Activated CD8-positive, alpha-beta T cell treated with anti-CD3 and anti-CD28 coated beads, Interleukin-2, amount 10 ng/mL, durations not matched to agents 7 days and 5 days (primary cell): ENCODE measurements at places on chromosomes 7 and 10. TPM values are rescaled to one million over a fixed set of nuclear protein-coding genes. Genes with fewer than 3 reads are reported as not detected.
A peak's percentile ranks its signal among the peaks of the same experiment; 100 is the strongest.

GRCh38 chr10:114526126-114526503 lies 121.8 kb upstream of the AFAP1L2 start:
- H3K36me3 ChIP-seq: peaks cover 10% of the 10 kb centered on the region
- peak overlapping the region; percentile 94 for H3K27ac ChIP-seq
- H3K27me3 ChIP-seq: no peaks in the 10 kb centered on the region

GRCh38 chr10:128060341-128061250 lies 65.6 kb downstream of the MKI67 start:
- H3K36me3 ChIP-seq: peaks cover 75% of the 10 kb centered on the region
- peak overlapping the region; percentile 48 for H3K27ac ChIP-seq
- DNase-seq: no peak
- H3K4me3 ChIP-seq: no peak overlapping the region

DNA sequence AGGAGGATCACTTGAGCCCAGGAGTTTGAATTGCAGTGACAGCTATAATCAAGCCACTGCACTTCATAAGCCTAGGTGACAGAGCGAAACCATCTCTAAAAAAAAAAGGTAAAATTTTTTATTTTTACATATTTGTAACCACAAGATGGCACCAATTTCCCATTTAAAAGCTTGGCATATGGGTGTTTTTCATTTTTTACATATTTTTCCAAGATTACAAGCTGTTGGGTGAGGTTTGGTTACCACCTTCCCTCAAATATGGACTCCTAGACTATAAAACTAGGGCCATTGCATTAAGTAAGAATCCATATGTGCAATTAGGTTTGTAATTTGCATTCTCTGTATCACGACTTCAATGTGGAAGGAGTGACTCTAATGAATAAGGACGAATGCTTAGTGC lies 129.3 kb upstream of the ACBD5 start:
- no peaks in the 10 kb centered on the region for H3K4me1 ChIP-seq
- no peak overlapping the region for H3K27ac ChIP-seq
- H3K4me3 ChIP-seq: no peak overlapping the region
- no peak for DNase-seq
- H3K36me3 ChIP-seq: no peaks in the 10 kb centered on the region
- H3K27me3 ChIP-seq: peaks cover 12% of the 10 kb centered on the region

DNA sequence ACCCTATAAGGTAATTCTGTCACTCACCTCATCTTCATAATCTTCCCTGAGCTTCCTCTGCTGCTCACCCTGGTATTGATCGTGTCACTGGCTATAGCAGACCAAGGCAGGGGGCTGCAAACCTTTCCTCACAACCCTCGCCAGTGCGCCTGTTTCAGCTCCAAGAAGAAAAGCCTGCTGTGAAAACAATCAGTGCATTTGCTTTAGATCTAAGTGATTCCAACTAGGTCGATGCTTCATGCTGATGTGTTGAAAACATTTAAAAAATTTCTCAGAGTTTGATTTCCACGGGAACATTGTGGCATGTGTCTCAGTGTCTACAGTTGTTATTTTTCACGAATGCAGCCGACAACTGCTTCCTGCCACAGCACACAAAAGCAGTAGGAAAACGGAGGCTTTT lies 27.3 kb downstream of the POU6F2 start:
- H3K4me1 ChIP-seq: no peaks in the 10 kb centered on the region
- H3K27ac ChIP-seq: no peak overlapping the region
- DNase-seq: no peak
- H3K27me3 ChIP-seq: no peaks in the 10 kb centered on the region

- peaks cover 17% of the 10 kb centered on the region for H3K4me1 ChIP-seq
- H3K4me3 ChIP-seq: no peak overlapping the region
- H3K36me3 ChIP-seq: peaks cover 39% of the 10 kb centered on the region
Observed at GRCh38 chr7:26180792-26181198, 19.8 kb downstream of the HNRNPA2B1 start.

DNA sequence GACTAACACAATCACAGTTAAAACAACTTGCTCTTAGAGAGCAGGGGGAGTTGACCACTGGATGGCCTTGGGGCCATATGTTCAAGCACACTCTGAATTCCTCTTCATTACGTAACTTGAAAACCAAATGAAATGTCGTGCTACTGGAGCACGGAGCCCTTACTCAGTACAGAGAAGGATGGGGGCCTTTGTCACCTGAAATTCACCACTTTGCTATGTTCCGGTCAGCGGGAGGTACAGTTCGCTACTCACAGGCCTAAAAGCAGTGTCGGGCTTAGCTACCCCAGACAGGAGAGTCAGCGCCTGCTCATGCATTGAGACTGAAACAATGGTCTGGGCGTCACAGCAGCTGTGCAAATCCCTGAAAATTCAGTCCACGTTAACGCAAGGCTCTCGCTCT lies 39.6 kb downstream of the GLI3 start:
- no peaks in the 10 kb centered on the region for H3K36me3 ChIP-seq
- H3K27ac ChIP-seq: no peak overlapping the region
- peaks cover 2% of the 10 kb centered on the region for H3K27me3 ChIP-seq
- no peak for DNase-seq

GRCh38 chr7:33578881-33579672 lies 326.3 kb upstream of the BMPER start:
- DNase-seq: no peak
- no peaks in the 10 kb centered on the region for H3K27me3 ChIP-seq
- H3K4me3 ChIP-seq: no peak overlapping the region
- H3K36me3 ChIP-seq: no peaks in the 10 kb centered on the region
- no peak overlapping the region for H3K27ac ChIP-seq

- no peak for DNase-seq
- H3K27ac ChIP-seq: no peak overlapping the region
- H3K27me3 ChIP-seq: no peaks in the 10 kb centered on the region
- peaks cover 3% of the 10 kb centered on the region for H3K36me3 ChIP-seq
Observed at GRCh38 chr7:30403477-30403876, 75.1 kb downstream of the NOD1 start.

DNA sequence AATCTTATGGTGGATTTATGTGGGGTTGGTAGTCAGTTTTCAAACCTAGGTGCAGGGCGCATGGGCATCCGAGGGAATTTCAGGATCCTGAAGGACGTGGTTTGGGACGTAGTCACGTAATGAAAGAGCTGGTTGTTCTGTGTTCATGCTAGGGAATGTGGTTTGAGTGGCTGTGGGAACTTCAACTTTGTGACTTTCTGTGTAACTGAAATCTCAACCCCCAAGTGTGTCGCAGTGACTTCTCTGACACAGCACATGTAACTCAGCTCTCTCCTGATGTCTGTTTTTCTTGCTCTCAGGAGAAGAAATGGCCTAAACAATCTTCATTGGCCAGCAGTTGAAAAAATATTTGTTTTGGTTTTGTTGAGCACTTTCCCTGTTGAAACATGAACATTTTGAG lies 199.0 kb downstream of the PTEN start:
- H3K36me3 ChIP-seq: peaks cover 9% of the 10 kb centered on the region
- no peaks in the 10 kb centered on the region for H3K27me3 ChIP-seq

DNA sequence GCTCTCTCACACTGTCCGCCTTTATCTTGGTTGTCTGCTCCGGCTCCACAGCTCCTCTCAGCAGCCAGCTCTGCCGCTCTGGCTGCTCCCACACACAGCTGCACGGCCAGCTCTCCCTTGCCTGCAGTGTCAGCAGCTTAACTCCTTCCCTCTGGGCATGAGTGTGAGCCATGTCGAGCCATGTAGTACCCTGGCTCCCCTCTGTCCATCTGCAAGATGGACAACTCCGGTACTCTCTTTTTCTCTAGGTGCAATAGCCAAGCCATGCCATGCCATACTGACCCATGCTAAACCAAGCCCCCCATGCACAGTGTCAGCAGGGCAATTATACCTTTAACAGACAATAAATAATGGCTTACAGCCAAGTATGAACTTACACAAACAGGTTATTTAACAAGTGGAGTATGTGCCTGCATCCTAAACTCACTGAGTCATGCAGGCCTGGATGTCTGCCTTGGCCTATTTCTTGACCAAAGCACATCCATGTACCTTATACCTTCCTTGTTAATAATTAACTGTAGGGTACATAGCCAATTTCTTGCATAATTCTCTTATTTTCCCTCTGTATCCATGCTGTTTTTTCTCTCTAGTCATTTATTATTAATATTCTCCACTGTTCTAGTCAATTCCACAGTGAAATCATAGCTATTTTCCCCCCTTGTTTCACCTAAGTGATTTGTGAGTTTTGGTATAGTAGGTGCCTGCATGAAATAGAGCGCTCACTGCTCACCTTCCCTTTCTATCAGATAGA lies 170.9 kb downstream of the CDK14 start:
- H3K27me3 ChIP-seq: no peaks in the 10 kb centered on the region
- no peaks in the 10 kb centered on the region for H3K36me3 ChIP-seq
- no peaks in the 10 kb centered on the region for H3K4me1 ChIP-seq
- no peak overlapping the region for H3K27ac ChIP-seq
- DNase-seq: no peak

GRCh38 chr10:103513380-103514060 lies 20.0 kb downstream of the NEURL1 start:
- no peak for DNase-seq
- H3K27me3 ChIP-seq: peaks cover 13% of the 10 kb centered on the region
- no peak overlapping the region for H3K27ac ChIP-seq

- peak; percentile 59 for DNase-seq
- H3K27ac ChIP-seq: no peak overlapping the region
- H3K27me3 ChIP-seq: no peaks in the 10 kb centered on the region
- H3K4me1 ChIP-seq: peaks cover 18% of the 10 kb centered on the region
- H3K36me3 ChIP-seq: peaks cover 12% of the 10 kb centered on the region
Observed at GRCh38 chr10:32377458-32378259, 30.7 kb upstream of the EPC1 start.

- no peak overlapping the region for H3K27ac ChIP-seq
- DNase-seq: no peak
- H3K4me3 ChIP-seq: no peak overlapping the region
- H3K27me3 ChIP-seq: peaks cover 8% of the 10 kb centered on the region
- peaks cover 2% of the 10 kb centered on the region for H3K4me1 ChIP-seq
- no peaks in the 10 kb centered on the region for H3K36me3 ChIP-seq
Observed at GRCh38 chr10:125003901-125004467, 62.1 kb downstream of the ZRANB1 start.

GRCh38 chr7:148905093-148905666 lies 21.1 kb upstream of the EZH2 start:
- no peak overlapping the region for H3K4me3 ChIP-seq
- no peaks in the 10 kb centered on the region for H3K36me3 ChIP-seq
- H3K27me3 ChIP-seq: no peaks in the 10 kb centered on the region
- no peak overlapping the region for H3K27ac ChIP-seq
- DNase-seq: no peak

DNA sequence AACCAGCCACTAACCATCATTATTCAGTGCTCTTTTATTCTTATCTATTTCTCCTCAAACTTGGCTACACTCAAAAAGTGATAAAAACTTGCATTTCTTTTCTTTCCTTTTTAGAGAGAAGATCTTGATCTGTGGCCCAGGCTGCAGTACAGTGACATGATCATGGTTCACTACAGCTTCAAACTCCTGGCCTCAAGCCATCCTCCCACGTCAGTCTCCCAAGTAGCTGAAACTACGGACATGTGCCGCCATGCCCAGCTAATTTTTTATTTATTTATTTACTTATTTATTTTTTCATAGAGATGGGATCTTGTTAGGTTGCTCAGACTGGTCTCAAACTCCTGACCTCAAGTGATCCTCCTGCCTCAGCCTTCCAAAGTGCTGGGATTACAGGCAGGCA lies 24.6 kb upstream of the TMEM248 start:
- H3K36me3 ChIP-seq: no peaks in the 10 kb centered on the region
- no peak overlapping the region for H3K4me3 ChIP-seq
- no peaks in the 10 kb centered on the region for H3K4me1 ChIP-seq

- H3K4me1 ChIP-seq: peaks cover 5% of the 10 kb centered on the region
- H3K4me3 ChIP-seq: no peak overlapping the region
- H3K36me3 ChIP-seq: no peaks in the 10 kb centered on the region
- peaks cover 17% of the 10 kb centered on the region for H3K27me3 ChIP-seq
- no peak overlapping the region for H3K27ac ChIP-seq
Observed at GRCh38 chr10:92787557-92788152, 60.7 kb upstream of the EXOC6 start.

DNA sequence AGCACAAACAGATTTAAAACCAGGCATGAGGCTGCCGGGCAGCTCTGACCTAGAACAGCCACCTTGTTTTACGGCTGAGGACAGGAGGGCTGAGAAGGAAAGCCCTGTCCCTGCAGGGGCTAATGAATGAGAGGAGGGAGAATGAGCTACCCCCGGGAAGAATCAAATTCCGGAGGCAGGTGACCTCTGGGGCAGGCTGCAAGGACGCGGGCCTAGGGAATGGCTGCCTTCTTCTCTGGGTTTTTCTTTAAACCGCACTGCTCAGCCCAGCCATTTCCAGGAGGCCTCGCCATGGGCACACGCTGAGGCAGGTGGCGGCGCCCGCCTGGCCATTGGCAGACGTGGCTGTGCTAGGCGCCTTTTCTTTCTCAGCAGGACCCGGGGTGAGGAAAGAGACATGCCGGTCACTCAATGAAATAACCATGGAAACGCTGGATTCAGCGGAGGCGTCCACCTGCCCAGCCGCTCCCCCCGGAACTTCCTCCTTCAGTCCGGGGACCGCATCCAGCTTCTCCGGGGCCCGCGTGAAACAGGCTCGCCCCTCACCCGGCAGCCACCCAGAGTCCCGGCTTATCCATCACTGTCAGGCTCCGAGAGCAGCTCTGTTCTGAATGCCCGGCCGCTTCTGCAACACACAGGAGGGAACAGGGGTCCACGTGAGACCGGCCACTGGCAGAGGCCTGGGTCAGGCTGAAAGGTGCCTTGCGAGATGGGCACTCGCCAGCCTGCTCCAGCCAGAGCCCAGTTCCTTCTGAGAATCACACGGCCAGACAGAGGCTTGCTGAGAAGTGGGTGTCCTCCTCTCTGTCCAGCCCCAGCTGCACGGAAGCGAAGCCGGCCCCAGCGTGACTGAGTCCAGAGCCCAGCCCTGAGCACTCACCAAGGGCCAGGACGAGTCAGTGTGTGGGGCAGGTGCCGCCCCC lies 82.1 kb downstream of the PDGFA start:
- H3K4me1 ChIP-seq: no peaks in the 10 kb centered on the region
- no peak overlapping the region for H3K27ac ChIP-seq
- H3K27me3 ChIP-seq: no peaks in the 10 kb centered on the region

DNA sequence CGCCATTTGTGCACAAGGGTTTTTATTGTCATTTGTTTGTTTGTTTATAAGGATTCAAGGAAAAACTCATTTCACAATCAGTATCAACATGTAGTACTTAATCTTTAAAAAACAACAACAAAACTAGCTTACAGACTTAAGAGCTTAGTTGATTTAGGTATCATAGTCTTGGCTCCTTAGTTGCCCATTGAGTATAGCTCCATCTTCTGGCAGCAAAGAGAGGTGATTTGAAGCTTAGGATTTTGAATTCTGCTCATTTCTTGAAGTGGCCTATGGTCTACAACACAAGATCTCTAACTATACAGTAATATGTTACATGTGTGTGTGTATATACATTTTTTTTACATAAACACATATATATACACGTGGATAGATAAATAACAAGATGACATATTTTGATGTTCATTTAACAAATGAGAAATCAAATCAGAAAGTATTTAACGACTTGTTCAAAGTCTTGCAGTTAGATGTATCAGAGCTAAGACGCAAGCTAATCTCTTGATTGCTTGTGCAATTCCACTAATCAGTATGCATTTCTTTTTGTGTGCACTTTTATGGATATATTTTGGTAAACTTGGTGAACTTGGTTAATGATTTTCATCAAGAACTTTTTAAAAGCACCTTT lies 307.3 kb downstream of the CAMK1D start:
- no peaks in the 10 kb centered on the region for H3K27me3 ChIP-seq
- DNase-seq: no peak
- H3K27ac ChIP-seq: no peak overlapping the region
- no peak overlapping the region for H3K4me3 ChIP-seq

The DKK1 gene
- total RNA-seq: not detected

The GCK gene
- not detected for total RNA-seq

The C10orf67 gene
- not detected for total RNA-seq

The DYDC1 gene
- total RNA-seq: not detected

The MORN4 gene
- 1.2 TPM for total RNA-seq

The ASB4 gene
- total RNA-seq: not detected

The SLC29A3 gene
- total RNA-seq: 3.0 TPM

The SPDYE6 gene
- total RNA-seq: not detected

The PTF1A gene
- not detected for total RNA-seq
